ENCODE measurements at places on chromosomes 5 and 9.

GRCh38 chr5:137478043-137478442, 21.1 kb downstream of the SPOCK1 start:
- DNase-seq, result no peak

DNA sequence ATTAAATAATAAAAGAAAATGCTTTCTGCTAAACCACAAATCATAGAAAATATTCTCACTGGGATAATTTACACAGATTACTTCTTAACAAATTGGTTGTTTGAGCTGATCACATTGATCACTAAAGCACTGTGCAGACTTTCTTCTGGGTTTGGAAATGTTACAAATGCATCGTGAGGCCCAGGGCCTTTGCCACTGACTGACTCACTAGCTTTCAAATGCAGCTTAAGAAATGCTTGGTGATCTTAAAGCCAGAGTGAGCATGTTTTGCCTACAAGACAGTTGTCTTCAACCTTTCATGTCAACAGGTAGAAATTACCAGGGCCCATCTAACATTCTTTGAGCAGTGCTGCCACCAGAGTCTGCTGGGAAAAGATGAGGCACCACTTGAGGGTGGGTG, 252.3 kb upstream of the ADRA1B start:
- DNase-seq, result no peak

GRCh38 chr9:110536822-110537221, 42.7 kb downstream of the SVEP1 start:
- no peak for DNase-seq

GRCh38 chr9:79658926-79659325, 87.2 kb downstream of the TLE4 start:
- no peak for DNase-seq

DNA sequence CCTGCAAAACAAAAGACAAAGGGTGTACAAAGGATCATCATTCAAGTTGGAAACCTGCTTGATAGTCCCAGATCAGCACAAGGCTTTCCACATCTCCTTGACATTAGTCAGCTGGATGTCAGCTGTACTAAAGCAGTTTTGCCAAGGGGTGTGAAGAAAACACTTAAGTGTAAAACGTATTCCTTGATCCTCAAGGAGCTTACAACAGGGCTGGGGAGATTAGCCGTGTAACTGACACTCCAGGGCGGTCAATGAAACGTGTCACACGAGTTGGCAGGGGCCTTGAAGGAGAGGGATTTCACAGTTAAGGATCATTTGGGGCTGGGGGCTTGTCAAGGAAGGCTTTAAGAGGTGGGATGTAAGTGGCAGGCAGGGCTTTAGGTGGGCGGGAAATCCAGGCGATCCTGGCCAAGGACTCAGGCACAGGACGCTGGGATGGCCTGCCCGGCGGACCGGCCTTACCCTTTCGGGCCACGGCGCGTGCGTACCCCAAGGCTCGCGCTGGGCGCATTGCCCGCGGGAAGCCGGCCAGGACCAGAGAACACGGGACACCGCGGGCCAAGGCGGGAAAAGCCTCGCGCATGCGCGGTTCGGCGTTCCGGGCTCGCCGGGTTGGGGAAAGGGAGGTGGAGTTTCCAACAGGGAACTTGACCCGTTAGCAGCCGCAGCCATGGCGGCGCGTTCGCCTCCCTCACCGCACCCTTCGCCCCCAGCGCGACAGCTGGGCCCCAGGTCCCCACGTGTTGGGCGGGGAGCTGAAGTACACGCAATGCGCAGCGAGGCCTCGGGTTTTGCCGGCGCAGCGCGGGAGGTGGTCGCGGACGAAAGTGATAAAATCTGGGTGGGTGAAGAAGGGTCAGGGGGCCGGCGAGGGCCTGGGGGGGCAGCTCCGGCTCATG, at the start of gene CNTLN:
TSS of gene CNTLN (plus strand) at position 645 of the 899 bp plus-strand sequence. CDS start at position 671, 26 bp downstream.
- peak; percentile 42 for DNase-seq

- DNase-seq, result peak; percentile 25
Measured at GRCh38 chr9:131500939-131501541, 1.7 kb upstream of the POMT1 start.

- DNase-seq, result no peak
Measured at GRCh38 chr5:77945874-77946273, 169.7 kb upstream of the TBCA start.

GRCh38 chr5:132822650-132823480, 7.6 kb downstream of the SHROOM1 start:
- no peak for DNase-seq

DNA sequence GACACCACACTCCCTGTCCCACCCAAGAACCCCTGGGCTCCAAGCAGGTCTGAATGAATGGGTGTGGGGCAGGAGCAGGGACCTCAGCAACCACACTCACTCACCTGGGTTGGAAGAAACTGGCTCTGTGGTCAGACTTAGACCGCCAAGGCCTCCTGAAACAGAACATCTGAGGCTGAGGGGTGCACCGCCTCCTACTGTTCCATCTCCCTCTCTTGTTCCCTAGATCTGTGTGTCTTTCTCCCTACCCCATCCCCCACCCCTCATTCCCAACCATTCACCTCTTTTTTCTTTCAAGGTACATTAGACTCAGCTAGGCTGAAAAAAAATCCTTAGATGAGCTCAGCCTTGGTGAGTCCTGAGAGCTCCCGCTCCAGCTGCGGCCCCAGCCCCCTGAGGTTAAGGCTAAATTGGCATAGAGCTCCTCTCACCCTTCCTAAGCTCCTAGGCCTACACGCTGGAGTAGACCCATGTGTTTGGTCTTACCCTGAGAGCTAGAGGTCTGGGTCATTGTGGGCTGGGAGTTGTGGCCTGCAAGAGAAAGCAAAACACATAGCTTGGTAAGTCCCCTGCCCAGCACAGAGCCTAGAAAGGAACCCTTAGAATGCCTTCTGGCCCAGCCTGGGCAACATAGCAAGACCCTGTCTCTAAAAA, 4.8 kb downstream of the ECSCR start:
- DNase-seq, result no peak

DNA sequence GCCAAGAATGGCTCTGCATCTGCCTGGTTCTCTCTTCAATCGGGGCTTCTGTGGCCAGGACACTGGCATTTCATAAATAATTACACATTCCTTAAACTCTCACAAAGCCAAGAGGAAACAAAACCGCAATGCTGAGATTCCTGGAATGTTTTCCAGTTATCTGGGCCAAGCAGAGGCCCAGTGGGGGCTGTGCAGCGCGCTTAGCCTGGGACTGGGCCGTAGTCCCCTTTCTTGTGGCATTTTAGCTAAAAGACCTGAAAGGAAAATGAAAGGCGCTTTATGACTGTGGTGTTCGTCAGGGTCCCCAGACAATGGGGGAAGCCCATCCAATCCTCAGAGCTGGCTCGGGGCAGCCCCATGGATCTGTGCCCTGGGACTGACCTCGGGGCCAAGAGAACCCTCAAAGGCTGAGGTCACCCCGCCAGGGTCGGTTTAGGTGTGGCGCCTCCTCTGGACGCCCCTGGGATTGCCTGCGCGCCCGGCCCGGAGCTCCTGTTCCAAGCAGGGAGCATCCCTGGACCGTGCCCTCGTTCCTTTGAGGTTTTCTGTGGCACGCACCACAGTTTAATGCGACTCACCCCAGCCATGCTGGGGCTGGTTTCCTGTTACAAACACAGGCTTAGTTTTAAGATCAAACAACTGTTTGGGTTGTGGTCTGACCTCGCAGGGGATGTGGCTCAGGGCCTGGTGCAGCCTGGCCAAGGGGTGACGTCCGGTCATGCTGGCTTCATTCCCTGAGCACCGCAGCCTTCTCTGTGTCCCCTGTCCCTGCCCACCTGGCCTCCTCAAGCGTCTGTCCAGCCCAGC, 51.5 kb upstream of the NKD2 start:
- peak; percentile 7 for DNase-seq

DNA sequence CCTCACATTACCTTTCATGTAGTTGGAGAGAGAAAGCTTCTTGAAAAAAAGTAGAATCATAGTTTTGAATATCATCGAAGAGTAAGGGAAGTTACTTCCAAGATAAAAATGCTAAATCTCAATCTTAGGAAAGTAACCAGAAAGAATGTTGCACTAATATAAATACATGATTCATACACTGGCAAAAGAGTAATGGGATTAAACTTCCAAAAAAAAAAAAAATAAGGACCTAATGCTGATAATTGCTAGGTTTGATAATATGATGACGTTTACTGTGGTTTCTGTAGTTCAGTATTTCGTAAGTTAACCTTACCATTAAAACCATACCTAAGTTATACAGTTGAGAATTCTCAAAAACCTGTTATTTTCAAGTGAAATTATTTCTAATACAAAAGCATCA, 573.8 kb upstream of the CDH9 start:
- DNase-seq, result no peak

GRCh38 chr5:123671042-123671441, 159.1 kb downstream of the CSNK1G3 start:
- DNase-seq, result peak; percentile 52

DNA sequence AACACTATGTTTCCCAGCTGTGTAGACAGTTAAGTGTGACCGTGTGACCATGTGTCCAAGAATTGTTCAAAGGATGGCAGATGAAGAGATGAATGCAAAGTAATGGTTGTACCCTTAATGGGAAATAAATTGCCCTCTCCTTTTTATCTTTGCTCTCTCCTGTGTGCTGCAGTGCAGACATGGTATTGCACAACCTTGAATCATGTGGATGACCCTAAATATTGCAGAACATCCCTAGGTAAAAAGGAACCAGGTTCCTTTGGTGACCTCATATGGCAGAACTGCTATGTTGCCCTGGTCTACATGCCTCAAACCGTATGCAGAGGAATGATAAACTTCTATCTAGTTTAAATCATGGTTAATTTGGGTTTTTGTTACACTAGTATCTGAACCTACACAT, 81.7 kb upstream of the CTNND2 start:
- DNase-seq, result no peak

GRCh38 chr9:22913026-22913425, 466.4 kb downstream of the DMRTA1 start:
- DNase-seq, result no peak

- peak; percentile 72 for DNase-seq
Measured at GRCh38 chr5:136174021-136174659, 18.8 kb downstream of the SMIM32 start.

DNA sequence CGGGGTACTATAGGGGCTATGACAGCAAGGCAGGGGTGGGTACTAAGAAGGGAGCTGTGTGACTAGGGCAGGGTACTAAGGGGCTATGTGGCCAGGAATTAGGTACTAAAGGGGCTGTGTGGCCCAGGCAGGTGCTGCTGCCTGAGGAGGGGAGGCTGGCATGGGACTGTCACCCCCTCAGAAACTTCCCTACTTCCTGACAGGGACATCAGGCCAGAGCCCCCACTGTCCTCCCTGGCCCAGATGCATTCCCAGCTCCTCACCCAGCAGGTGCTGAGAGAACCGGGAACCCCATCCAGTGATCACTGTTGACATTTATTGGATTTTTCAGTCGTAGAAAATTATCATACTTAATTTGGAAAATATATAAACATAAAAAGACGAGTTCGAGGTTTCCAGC, 26.6 kb downstream of the IRX2 start:
- no peak for DNase-seq

Data from Kasumi-1 (cell line).